Activated B cell treated with CpG ODN at 0.5 μM for 24 hours (primary cell): ENCODE measurements at places on chromosomes 4 and X. TPM values are rescaled to one million over a fixed set of nuclear protein-coding genes. Genes with fewer than 3 reads are reported as not detected.

Gene VCX2
- not detected in 2 replicates for total RNA-seq

Gene APLN
- not detected in 2 replicates for total RNA-seq

Gene TMEM192
- 17.0 and 19.3 TPM in 2 replicates for total RNA-seq

Gene F9
- not detected in 2 replicates for total RNA-seq

Gene USP26
- not detected in 2 replicates for total RNA-seq

Gene TCP11X2
- not detected in 2 replicates for total RNA-seq

Gene FAAH2
- total RNA-seq, result 2.8 and 3.1 TPM in 2 replicates

Gene NDP
- not detected in 2 replicates for total RNA-seq

Gene FAT4
- total RNA-seq, result not detected in 2 replicates
